D721Med (cell line): ENCODE measurements at places on chromosomes 1 and 21.

DNA sequence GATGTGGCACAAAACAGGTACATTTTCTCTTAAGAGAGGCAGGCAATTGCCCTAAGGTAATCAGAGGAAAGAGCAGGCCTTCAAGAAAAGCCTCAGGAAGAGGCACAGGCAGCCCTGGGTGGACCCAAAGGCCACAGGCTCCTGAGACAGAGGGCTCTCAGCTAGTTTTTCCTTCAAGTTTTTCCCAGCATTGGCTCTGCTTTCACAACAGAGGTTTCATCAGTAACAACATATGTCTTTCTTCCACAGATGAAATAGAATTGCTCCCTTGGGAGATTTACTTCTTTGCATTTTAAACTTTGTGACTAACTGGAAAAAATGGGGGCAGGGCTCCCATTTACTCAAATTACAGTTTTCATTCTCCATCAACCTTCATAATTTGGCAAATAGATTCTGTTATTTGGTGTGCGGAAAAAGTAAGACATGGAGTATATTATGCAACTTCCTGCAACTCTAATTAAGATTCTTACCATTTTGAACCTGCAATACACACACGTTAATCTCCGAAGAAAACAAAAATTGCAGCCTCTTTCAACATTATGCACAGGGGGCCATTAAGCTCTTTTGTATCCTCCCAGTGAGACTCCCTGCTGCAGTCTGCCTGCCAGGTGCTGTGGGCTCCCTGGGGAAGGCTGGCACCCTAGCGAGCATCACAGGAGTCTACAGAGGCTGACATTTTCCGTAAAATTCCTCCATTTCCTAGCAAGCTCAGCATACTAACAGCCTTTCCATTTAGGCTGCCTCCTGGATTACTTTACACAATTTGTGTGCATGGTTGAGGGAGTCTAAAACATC lies 282.3 kb downstream of the USH2A start:
- DNase-seq, result no peak

- DNase-seq, result no peak
Observed at GRCh38 chr1:112729909-112730308, 14.8 kb upstream of the PPM1J start.

DNA sequence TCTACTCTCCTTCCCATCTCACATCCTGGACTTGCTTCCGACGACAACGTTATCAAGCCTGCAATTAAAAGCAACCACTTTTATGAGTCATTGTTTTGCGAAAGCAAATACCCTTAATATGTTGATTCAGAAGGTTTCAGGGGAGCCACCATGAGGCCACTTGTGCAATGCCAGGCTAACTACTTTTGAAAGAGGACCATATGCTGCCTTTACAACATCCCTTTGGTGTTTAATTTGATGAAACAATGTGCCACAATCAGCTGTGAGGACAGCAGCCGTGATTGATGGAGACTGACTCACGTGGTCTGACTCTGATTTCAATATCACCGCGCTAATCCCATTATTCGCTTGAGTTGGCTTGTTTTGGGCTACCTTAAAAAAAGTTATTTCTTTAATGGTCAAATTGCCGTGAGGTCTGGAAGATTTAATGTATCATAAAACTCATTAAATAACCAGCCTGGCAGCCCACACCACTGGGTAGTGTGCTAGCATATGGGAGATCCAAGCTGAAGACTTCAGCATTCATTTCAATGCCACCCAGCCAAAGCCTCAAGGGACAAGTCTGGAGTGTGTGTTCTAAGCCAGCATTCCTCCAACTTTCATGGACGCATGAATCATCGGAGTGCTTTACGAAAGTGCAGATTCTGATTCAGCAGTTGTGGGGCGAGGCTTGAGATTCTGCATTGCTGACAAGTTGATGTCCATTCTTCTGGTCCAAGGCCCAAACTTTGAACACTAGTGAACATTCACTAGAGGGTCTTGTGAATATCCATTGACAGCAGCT lies 73.3 kb upstream of the PAXBP1 start:
- DNase-seq, result no peak

- DNase-seq, result no peak
Observed at GRCh38 chr1:170731566-170732251, 67.8 kb downstream of the PRRX1 start.

DNA sequence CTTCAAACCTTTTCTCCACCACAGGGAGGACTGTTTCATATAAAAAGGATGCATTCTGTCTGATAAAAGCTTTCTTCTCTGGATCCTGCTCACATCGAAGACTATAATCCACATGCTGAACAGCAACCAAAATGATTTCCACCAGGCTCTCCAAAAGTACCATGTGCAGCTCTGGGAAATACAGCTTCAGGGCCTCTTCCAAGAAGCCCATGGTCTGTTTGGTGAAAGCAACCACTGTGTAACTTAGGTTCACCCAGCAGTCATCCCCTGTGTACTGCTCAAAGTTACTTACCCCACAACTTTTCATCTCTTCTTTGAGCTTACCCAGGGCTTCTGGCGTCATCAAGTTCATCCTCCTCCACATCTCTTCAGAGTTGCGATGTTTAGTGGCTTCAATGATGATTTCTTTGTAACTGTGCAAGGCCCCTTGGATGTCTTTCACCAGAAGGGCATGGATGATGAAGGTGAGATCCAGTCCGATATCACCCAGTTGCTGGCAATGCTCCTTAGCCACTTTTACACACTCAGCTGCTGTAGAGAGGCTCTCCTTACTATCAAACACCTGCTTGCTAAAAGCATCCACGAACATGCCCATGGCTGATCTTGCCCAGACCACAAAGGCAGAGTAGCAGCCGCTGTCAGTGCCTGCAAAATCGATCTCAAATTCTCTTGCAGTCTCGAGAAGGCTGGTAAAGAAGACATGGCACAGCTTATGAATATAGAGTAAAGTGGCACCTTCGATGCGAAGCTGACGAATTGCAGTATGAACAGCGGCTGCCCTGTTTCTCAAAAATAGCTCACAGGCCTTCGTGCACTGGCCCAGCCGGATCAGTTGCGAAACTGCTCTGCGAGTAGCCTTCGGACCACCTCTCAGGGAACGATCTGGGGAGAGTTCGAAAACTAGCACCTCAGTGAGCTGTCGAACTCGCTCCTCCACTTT lies 1.7 kb downstream of the EXOC8 start:
- DNase-seq, result no peak

DNA sequence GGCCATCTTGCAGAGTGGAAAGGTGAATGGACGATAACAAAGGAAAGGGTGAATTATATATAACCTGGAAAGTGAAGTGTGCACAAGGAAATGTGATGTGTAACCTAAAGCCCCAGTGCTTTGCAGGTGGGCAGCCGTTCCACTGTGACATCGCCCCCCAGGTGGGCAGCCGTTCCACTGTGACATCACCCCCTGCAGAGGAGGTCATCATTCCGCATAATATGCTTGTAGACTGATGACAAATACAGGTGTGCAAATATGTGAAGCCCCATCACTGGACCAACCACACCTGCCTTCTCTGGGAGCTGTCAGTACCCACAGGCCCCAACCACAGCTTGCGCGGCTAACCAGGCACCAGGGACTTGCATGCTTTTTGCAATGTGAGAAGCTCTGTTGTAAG lies 4.7 kb upstream of the ZNF496 start:
- no peak for DNase-seq
